ENCODE measurements at places on chromosomes 2 and 18.

- no peak for DNase-seq
Measured at GRCh38 chr18:9065864-9066263, 36.6 kb upstream of the NDUFV2 start.

DNA sequence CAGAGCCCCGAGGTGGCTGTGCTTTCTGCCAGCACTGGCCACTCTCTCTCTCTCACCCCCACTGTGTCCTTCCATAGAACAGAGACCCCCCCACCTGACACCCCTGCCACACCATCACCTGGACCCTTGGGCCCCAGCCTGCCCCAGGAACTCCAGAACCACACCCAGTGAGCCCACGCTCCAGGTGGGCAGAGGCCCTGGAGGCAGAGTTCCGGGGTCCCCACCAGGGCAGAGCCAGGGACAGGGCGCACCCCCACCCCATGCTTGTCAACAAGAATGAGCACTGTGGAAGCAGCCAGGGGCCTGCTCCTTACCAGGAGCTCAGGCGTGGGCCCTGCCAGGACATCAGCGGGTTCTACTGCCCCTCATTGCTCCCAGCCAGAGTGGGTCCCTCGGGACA is 14.6 kb downstream of the PASK start:
- DNase-seq, result no peak

- peak; percentile 2 for DNase-seq
Measured at GRCh38 chr18:43525169-43525568, 247.9 kb upstream of the SYT4 start.

GRCh38 chr2:131092458-131093005 is 728 bp downstream of the FAM168B start:
- DNase-seq, result peak; percentile 29

GRCh38 chr2:235666213-235666781 is 172.5 kb downstream of the AGAP1 start:
- DNase-seq, result peak; percentile 86
